ENCODE measurements at places on chromosomes 12 and 14.
A peak's percentile ranks its signal among the peaks of the same experiment; 100 is the strongest.

GRCh38 chr14:75292886-75293285 is 14.3 kb downstream of the FOS start:
- no peak for DNase-seq

GRCh38 chr14:57632649-57633048 is 139.0 kb upstream of the CCDC198 start:
- no peak for DNase-seq

GRCh38 chr14:20769421-20769820 is 1.2 kb downstream of the EDDM3B start:
- no peak for DNase-seq

DNA sequence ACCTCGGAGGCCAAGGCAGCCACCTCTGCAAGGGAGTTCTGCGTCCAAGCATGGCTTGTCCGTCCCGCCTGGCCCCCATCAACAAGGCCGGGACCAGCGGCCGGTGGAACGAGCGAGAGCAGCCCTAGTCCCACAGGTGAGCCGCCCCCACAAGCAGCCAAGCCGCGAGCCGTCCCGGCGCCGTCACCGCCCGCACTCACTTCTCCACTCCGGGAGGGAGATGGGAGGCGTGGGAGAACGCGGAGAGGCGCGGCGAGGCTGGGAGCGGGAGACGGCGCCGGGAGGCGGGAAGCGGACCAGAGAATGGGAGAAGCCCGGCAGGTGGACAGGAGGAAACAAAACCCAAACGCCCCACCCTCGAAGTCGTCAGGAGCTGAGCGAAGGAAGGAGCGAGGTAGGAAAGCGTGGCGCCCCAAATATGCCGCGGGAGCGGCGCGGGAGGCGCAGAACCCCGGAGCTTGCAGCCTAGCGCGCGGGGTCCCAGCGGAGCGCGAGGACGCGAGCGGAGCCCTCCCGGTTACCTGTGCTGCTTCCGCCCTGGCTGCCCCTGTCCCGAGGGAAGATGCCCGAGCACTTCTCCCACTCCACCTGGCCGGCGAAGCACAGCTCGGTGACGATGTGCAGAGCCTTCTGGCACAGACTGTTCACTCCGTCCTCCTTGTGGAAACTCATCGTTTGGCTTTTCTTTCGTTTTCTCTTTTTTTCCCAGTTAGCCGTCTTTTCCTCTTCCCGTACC is 600 bp downstream of the SYT10 start:
- DNase-seq, result no peak

GRCh38 chr12:132014092-132014914 is 64.6 kb downstream of the EP400 start:
- no peak for DNase-seq

- no peak for DNase-seq
These were observed 37.1 kb downstream of the P2RX4 start for GRCh38 chr12:121246893-121247557.

DNA sequence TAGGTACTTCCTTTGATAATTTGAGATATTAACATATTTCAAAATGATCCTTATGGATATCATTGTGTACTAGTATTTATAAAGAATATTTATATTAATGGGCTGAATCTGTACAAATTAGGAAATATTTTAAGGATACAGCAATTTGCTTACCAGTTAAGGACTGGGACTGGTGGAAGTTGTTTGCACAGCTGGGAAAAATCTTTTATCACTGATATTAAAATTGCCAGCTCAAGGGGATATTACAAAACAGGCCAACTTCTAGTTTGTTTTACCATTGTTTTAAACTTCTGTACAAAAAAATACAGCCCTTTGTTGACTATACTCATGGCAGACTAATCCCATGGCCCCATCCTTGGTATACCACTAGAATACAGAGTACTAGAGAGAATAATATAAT is 133.2 kb upstream of the DDHD1 start:
- DNase-seq, result no peak

DNA sequence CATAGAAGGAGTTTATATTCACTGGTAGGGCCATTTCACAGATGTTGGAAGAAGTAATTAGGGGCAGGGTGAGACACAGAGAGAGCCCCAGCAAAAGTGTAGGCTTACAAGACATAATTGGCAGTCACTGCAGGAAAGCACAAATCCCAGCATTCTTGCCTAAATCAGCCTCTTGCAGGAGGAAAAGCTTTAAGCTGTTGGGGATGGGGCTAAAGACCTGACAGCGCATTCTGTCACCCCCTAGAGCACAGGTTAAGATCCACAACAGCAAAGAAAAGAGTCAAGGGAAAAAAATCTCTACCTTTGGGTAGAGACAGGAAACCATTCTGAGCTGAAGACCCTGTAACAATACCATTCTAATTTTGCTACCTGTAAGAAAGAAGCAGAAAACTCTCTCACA is 409.0 kb downstream of the DAD1 start:
- DNase-seq, result no peak

DNA sequence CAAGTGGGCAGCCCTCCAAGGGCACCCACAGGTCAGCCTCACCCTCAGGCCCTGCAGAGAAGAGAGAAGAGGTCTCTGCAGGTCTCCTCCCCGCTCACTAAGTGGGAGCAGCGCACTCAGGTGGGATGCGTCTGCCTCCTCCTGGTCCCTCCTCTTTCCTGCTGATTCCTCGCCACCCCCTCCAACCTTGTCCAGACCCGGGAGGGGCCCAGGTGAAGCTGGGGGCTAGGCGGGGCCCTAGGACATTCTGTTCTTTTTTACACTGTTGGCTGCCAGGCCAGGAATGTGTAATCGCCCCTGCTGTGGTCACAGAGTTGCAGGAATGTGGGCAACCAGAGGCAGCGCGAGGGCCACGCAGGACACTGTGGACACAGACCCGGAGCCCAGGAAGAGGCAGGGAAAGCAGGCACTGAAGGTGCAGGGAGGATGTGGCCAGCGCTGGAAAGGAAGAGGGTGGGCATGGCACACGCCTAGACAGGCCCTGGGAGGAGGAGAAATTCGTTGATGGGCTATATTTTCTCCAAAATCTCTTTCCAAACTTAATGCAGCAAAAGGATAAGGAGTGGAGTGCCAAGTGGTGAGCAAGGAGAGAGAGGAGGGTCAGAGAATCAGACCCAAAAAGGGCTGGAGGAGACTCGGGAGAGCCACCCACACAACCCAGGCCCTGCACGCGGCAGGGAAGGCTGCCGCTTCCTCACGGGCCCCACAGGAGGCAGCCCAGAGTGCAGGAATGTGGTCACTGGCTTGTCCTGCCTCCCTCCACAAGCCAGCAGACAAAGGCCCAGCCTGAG is 911 bp upstream of the SCNN1A start:
- peak; percentile 18 for DNase-seq

- no peak for DNase-seq
These were observed 903 bp downstream of the PARPBP start for GRCh38 chr12:102120886-102121285.

- DNase-seq, result no peak
These were observed 214.7 kb upstream of the C14orf180 start for GRCh38 chr14:104364830-104365229.

GRCh38 chr12:12466157-12466556 is 96.5 kb downstream of the DUSP16 start:
- peak; percentile 75 for DNase-seq

DNA sequence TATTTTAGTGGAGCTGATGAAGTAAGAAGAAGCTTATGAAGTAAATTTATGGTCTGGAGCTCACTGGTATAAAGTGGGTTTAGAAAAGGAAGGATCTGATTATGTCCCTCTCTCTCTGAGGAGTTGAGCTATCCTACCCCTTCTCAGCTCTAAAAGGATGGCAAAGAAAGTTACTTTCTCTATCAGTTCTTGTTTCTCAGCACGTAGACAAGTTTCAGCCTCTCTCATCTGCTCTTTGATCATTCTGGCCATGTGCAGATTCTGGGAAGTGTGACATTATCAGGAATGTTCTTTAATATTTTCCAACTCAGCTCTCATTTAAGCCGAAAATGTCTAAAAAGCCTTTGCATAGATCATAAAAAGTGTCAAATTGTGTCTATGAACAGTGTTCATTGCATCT is 5.8 kb upstream of the EGLN3 start:
- DNase-seq, result no peak

GRCh38 chr12:77685112-77685511 is 145.6 kb upstream of the NAV3 start:
- no peak for DNase-seq

GRCh38 chr12:10160617-10161385 is 11.1 kb downstream of the OLR1 start:
- no peak for DNase-seq
